ENCODE measurements at places on chromosomes 2 and 18.

- no peak for DNase-seq
These were observed 769 bp downstream of the FAM110C start for GRCh38 chr2:45342-46130.

DNA sequence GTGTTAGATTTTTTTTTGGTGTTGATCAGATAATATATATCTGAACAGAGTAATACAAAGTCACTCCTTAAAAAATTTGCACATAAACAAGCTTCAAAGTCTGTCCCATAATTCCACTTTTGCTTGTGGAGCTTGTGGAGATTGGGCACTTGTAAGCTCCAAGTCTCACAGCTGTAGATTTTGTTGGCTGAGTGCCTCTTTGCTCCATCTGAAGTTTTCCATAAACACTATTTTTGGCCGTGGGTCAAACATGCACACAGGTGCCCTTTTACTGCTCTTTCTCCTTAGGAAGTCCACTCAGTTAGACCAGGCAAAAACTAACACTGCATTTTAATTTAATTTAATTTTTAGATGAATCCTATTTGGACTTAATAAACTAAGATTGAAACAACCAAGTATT is 3.6 kb upstream of the KCNJ13 start:
- no peak for DNase-seq

- no peak for DNase-seq
These were observed 150.1 kb upstream of the SMAD2 start for GRCh38 chr18:48080546-48080945.

DNA sequence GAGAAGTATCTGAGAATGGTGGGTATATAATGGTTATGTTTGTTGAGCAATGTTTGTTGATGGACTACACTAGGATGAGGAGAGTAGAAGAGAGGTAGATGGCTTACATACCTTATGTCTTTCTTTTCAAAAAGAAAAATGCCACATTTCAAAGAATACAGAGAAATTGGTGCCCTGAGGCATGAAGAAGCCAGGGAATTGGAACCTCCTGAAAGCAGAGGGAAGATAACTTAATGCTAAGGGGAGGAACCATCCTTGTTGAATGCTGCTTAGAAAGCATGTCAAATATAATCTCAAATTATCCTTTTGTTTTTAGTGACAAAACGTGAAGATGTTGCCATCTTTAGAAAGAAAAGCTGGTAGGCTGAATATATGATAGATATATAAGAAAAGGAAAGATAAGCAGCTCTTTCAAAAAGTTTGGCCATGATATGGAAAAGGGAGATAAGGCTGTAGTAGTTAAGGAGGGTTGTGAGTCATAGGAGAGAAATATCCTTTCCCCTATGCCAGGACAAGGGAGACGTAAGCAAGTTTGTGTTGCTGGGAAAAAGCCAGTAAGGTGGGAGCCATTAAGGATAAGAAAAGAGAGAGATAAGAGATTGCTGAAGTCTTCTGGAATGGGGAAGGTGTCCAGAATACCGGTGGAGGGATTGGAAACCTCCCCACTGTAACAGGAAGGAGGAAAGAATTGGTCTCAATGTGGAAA is 66.3 kb downstream of the SCN2A start:
- DNase-seq = no peak

DNA sequence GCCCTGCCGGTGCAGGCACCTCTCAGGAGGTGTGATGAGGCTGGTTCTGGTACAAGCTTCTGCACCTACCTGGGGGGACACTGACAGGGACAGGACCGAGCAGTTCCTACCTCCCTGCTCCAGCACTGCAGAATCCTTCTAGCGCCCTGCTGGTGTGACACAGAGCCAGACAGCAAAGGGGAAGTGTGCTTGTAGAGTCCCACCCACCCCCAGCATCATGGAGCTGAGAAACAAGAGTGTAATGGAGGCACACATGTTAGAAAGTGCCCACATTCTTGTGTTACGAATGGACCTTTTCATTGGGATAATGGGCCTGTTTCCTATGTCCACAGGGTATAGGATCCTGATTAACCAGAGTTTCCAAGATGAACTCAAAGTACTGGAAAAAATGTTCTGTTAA is 38.3 kb downstream of the OXER1 start:
- DNase-seq = no peak

DNA sequence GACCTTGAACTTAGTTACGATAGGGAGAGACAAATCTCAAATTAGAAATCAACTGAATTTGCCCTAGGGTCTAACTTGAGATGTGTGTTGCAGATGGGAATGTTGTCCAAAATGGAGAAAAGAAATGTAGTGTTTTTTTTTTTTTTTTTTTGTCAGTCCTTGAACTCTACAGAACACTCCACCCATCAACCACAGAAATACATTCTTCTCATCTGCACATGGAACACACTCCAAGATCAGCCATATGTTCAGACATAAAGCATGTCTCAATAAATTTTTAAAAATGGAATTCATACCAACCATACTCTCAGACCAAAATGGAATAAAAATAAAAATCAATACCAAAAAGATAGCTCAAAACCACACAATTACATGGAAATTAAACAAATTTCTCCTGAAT is 526.5 kb downstream of the FBXO15 start:
- no peak for DNase-seq

DNA sequence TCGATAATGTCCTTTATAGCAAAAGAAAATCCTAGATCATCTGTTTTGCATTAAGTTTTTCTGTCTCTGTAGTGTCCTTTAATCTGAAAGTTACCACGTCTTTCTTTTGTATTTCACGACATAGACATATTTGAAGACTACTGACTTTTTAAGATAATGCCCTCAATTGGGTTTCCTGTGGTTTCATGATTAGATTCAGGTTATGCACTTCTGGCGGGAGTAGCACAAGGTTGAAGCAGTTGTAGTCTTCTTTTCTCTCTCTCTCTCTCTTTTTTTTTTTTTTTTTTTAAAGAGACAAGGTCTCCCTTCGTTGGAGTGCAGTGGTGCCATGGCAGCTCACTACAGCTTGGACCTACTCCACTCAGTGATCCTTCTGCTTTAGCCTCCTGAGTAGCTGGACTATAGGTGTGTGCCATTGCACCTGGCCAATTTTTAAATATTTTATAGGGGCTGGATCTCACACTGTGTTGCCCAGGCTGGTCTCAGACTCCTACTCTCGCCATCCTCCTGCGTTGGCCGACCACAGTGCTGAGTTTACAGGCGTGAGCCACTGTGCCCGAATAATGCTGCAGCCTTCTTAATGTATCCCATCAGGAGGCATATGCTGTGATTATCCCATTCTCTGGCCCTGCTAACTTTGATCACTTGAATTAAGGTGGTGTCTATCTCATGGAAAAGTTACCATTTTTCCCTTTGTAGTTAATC is 3.9 kb downstream of the INPP4A start:
- no peak for DNase-seq

All from cortex of kidney (tissue), 1 donor.